ENCODE measurements at places on chromosomes 1 and 21.

DNA sequence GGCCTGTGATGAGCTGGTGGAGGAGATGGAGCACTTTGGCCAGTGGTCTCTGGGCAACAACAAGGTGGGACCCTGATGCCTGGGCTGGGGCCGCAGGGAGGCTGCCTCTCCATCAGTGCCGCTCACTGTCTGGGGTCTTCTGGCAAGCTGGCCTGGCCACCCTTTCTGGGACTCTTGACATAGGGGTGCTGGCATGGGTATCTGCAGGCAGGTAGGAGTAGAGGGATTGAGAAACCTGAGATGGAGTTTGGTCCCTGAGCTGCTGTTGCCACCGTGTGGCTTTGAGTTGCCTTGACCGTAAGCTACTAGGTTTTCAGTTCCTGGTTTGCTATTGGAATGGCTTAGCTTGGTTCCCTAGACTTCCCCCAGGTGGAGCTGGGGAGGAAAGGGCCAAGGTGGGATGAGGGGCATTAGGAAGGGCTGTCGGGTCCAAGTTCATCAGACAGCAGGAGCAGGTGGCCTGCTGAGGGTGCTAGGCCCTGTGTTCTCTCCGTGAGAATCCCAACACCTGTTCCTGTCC lies 13.2 kb upstream of the MFN2 start:
- DNase-seq, result no peak

GRCh38 chr1:4176841-4177240 lies 276.8 kb upstream of the C1orf174 start:
- DNase-seq, result no peak

DNA sequence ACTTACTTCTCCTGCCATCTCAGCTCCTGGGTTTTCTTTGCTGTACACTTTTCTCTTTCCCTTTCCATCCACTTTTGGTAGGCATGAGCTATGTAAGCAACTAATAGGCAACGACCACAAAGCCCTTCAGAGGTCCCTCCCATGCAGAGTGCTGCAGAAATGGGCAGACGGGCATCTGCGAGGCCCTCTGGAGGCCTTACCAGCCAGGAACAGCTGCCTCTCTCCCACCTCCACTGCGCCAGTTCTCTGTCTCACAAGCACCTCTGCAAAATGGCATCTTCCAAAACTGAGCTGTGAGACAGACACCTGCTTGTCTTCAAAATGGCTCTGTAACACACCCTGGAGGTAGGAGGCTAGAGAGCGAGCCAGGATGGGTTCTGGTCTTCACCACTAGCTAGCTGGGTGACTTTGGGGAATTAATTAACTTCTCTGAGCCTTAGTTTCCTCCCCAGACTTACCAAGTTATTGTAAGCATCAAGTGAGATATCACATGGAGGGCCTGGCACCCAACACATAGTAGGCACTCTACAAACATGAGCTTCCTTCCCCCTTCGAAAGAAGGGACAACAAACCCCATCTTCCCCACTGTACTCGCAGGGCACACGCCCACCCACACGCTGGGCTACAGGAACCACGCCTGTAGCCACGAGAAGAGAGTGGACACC lies 62.0 kb downstream of the BCAR3 start:
- DNase-seq, result no peak

DNA sequence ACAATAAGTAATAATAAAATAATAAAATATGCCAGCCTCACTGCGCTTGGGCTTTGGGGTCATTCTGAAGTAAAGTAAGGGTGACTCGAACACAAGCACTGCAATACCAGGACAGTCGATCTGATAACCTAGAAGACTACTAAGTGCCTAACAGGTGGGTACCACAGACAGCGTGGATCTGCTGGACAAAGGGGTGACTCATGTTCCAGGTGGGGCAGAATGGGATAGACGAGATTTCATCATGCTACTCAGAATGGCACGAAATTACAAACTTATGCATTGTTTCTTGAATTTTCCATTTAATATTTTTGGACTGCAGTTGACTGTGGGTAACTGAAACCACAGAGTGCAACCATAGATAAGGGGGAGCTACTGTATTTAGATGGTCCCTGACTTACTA lies 221.1 kb upstream of the GREM2 start:
- no peak for DNase-seq

DNA sequence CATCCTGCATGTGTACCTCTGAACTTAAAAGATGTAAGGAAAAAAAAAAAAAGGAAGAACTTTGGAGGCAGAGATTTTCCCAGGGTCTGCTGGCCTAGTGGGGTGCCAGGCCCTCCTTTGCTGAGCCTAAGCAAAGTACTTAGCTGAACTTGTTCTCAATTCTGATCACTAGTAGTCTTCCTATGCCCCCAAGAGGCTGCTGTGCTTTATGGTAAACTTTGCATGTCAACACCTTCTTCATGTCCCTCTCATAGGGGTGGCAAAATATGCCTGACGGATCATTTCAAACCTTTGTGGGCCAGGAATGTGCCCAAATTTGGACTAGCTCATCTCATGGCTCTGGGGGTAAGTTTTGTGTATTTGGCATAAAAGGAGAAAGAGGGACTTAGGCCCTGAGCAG lies 1.4 kb upstream of the USP21 start:
- no peak for DNase-seq

GRCh38 chr1:45769261-45769932 lies 18.9 kb upstream of the IPP start:
- DNase-seq, result no peak

- DNase-seq, result no peak
Observed at GRCh38 chr1:63461661-63462230, 61.3 kb downstream of the ITGB3BP start.

GRCh38 chr1:69076631-69077030 lies 491.1 kb upstream of the LRRC7 start:
- no peak for DNase-seq
